ENCODE measurements at places on chromosomes 3 and 15.

DNA sequence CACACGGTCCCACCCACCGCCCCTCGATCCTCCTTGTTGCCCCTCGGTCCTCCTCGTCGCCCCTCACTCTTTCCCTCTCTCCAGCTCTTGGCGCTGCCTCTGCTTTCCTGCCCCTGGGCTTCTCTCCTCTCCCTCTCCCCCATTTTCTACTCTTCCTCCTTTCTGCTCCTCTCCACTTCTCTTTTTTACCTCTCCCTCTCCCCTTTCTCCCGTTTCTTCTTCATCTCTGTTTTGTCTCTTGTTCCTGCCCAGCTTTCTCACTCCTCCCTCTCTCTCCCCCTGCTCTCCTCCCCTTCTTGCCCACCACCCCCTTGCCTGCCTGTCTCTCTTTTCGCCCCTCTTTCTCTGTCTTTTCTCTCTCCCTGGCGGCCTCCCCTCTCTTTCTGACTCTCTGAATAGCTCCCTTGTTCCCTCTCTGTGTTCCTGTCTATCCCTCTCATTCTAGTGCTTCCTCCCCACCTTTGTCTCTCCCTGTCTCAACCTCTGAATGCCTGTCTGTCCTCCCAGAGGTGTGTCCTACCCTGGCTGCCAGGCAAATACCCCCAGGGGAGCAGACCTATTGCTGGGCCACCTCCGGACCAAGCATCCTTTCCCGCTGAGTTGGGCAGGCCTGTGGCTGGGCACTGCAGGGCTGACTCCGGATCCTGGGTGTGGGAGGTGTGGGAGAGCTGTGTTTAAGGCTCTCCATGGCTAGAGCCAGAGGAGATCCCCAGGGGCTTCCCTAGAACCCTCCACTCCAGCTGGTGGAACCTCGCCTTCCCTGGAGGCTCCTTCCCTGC lies 41.0 kb downstream of the EPHB3 start:
- DNase-seq: no peak

DNA sequence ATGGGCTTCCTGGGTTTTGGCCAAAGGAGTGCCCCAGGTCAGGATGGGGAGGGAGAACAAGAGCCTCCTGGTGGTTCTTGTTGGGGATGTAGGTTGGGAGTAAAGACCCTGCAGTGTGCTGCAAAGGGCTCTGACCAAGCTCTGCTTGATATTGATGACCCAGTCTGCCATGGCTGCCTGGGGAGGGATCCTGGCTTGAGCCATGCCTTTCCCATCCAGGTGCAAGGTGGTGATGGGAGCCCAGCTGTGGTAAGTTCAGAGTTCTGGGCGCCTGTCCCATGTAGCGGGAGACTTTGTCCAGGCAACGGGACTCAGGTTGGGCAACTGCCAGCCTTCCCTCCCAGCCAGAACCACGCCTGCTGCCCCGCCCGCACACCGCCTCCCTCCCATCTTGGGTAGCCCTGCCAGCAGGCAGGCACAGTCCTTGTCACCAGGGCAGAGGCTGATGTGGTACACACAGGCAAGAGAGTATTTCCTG lies 2.6 kb downstream of the GNAI2 start:
- DNase-seq: peak; percentile 96

DNA sequence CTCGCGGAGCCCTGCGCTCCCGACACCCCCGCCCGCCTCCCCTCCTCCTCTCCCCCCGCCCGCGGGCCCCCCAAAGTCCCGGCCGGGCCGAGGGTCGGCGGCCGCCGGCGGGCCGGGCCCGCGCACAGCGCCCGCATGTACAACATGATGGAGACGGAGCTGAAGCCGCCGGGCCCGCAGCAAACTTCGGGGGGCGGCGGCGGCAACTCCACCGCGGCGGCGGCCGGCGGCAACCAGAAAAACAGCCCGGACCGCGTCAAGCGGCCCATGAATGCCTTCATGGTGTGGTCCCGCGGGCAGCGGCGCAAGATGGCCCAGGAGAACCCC lies 464 bp downstream of the SOX2 start:
- DNase-seq: no peak

GRCh38 chr15:66400351-66400774 lies 13.7 kb downstream of the MAP2K1 start:
- no peak for DNase-seq

DNA sequence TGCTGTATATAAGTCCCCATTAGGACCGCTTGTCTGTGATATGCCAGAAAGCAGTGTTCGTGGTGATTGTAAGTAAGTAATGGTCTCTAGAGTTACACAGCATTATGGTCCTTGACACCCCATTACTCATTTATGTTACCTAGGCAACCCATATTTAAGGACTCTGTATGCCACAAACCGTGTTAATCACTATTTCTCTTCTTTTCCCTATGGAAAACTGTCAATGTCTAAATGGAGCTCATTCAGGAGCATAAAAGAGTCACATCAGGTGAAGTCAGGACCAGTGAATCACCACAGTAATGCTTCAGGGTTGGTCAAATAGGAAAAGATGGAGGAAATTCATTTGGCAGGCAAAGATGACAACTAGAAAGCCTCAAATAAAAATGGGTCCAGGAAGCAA lies 146.6 kb upstream of the PEX5L start:
- no peak for DNase-seq

DNA sequence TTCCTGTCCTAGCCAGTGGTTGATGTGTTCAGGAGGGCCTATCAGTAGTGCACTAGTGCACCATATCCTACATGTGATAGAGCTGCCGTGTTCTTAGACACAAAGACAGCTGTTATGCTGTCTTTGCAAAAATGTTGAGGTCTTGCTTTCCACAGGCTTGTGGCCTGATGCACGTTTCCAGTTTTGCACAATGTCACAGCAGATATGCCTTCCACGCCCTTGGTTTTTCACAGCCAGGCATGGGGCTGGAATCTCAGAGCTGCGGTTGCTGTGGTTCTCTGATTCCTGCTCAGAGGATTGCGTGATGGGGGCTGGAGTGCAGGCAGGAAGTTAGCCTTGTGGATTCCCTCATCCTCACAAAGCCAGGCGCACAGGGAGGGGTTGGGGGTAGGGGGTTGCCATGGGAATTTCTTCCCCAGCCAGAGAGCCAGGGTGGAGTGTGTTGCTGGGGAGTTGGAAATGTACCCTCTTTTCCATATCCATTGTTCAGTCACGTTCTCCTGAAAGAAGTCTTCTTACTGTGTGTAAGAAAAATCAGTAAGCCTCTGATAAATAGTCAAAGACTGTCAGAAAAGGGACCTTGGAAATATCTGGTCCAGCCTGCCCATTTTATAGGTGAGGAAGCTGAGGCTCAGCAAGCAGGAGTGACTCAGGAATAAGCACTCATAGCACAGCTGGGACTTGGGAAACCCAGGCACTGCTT lies 79.4 kb downstream of the SMAD3 start:
- no peak for DNase-seq

DNA sequence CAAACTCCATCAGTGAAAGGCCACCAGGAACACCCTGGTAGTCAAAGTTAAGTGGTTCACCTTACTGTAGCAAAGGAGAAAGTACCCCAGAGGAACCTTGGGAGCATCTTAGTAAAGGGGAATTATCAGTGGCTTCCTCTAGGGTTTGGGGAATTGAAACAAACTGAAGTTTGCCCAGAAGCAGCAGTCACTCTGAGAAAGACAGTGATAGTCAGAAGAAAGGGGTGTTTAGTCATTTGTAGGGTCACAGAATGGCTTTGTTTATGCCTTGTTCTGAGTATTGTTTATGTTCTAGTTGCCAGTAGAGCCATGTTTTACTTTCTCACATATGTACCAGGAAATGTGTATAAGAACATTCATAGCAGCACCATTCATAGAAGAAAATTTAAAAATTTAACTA lies 93.8 kb downstream of the FHIT start:
- DNase-seq: no peak

GRCh38 chr15:22851513-22851912 lies 13.0 kb downstream of the NIPA2 start:
- DNase-seq: no peak

DNA sequence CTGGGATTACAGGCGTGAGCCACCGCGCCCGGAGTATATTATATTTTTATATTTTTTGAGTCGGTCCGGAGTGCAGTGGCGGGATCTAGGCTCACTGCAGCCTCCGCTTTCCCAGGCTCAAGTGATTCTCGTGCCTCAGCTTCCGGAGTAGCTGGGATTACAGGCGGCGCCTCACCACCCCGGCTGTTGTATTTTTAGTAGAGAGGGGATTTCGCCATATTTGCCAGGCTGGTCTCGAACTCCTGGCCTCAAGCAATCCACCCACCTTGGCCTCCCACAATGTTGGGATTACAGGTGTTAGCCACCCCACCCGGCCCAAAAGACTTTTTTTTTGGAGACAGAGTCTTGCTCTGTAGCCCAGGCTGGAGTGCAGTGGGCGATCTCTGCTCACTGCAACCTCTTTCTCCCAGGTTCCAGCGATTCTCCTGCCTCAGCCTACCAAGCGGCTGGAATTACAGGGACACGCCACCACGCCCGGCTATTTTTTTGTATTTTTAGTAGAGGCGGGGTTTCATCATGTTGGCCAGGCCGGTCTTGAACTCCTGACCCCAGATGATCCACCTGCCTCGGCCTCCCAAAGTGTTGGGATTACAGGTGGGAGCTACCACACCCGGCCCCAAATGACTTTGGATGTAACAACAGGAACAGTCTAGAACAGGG lies 1.0 kb downstream of the ZNF589 start:
- no peak for DNase-seq

- no peak for DNase-seq
Observed at GRCh38 chr3:123740391-123740822, 143.7 kb downstream of the MYLK start.

DNA sequence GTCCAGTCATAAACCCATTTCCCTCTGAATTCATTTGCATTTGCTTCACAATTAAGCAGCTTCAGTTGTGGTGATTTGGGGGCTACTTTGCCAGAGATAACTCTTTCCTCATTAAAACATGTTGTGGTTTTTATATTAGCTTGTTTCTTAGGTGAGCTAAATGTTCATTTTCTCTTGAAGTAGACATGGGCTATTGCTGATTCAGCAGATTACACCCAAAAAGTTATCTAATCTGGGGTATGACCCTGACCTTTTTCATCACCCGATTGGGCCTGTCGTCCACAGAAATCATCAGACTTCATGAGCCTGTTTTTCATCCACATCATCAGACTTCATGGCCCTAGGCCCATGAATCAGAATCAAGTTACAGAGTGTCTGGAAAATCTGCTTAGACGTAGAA lies 97.5 kb upstream of the KLHL25 start:
- DNase-seq: no peak

GRCh38 chr3:3739330-3740060 lies 59.7 kb upstream of the LRRN1 start:
- DNase-seq: no peak

- DNase-seq: no peak
Observed at GRCh38 chr3:194450341-194450740, 36.5 kb downstream of the ATP13A3 start.

GRCh38 chr3:68088216-68088615 lies 433.8 kb upstream of the SUCLG2 start:
- DNase-seq: peak; percentile 13

DNA sequence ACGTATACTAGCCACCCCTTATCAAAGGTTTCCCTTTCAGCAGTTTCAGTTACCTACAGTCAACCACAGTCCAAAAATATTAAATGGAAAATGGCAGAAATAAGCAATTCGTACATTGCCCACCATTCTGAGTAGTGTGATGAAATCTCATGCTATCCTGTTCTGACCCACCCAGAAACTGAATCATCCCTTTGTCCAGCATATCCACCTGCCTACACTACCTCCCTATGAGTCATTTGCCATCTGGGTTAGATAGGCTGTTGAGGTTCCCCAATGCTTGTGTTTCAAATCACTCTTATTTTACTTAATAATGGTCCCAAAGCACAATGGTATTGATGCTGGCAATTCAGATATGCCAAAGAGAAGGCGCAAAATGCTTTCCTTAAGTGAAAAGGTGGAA lies 15.3 kb upstream of the PHC3 start:
- no peak for DNase-seq

GRCh38 chr3:194364652-194365434 lies 4.7 kb downstream of the LRRC15 start:
- no peak for DNase-seq

GRCh38 chr15:48800811-48801455 lies 9.9 kb downstream of the CEP152 start:
- no peak for DNase-seq

DNA sequence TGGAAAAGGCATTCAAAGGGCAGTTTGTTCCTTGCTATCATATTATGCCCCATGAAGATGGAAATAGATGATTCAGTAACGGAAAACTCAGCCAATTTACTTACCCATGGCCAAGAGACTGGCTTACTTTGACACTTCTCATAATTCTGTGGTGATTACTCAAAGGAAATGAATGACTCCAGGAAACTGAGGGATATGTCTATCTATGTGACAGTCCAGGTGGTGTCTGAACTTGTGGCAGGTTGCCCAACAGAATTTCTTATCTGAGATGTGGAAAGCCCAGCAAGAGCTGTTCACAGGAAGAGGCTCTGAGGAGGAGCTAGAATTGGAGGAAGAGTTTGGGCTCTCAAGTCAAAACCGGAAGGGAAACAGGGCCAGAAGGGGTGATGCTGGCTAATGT lies 91.2 kb downstream of the KCNAB1 start:
- DNase-seq: no peak

- DNase-seq: no peak
Observed at GRCh38 chr3:177110386-177110785, 86.9 kb downstream of the TBL1XR1 start.

DNA sequence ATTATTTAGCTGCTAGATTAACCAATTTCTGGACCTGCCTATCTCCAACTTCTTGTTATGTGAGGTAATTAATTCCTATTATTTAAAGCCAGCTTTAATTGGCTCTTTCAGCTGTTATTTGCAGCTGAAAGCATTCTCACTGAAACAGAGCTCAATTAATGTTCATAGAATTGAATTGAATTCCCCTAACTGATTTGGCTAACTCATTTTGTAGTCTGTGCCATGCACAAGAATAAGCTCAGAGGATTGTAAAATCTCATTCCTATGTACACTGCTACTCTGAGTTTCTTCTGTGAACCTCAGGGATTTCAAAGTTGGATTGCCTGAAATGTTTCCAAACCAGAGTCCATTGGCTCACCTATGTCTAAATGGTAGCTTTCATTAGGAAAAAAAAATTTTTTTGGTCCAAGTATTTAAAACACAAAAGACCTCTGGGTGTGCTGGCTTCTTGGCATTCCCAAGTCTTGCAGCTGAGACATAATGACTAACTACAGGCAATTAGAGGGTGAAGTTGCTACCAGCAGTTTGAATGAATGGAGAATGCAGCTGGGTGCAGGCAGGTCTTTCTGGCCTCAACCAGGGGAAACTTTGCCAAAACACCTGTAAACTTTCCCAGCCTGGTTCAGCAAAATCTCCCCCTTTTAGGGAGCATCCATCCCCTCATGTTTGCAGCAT lies 134.3 kb downstream of the EDEM1 start:
- DNase-seq: no peak
